ENCODE measurements at places on chromosomes 12 and 14.

- no peak for DNase-seq
Observed at GRCh38 chr12:10012630-10013330, 2.4 kb downstream of the CLEC12B start.

DNA sequence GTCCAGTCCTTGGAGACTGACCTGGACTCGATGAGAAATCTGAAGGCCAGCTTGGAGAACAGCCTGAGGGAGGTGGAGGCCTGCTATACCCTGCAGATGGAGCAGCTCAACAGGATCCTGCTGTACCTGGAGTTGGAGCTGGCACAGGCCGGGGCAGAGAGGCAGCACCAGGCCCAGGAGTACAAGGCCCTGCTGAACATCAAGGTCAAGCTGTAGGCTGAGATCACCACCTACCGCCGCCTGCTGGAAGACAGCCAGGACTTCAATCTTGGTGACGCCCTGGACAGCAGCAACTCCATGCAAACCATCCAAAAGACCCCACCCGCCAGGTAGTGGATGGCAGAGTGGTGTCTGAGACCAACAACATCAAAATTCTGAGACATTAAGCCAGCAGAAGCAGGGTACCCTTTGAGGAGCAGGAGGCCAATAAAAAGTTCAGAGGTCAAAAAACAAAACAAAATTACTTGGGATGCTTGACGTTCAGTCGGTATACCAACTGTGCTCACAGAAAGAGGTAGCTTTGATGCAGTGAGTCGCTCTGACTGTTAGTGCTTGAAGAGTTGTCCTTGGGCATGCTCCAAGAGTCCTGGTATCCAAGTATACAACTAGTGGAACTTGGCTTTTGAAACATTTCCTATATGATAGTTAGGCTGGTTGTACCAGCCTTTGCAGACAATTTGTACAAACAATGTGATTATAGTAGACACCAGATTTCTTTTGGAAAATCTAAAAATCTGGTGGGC, 4.8 kb downstream of the MED6 start:
- no peak for DNase-seq

DNA sequence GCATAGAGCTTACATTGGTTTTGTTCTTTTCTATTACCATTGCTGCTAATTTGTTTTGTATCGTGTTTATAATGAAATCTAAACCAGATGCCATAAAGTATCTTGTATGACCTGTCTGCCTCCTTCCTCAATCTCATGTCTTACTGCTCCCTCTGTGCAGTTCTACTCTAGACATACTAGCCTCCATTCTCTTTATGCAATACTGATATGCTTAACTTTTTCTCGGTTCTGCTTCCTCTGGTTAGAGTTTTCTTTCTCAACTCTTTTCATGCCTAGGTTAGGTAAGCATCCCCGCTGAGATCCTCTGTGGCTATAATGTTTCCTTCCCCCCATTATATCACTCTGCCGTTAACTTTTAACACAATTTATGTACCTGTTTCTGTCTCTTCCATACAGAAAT, 852.3 kb downstream of the TRHDE start:
- no peak for DNase-seq

DNA sequence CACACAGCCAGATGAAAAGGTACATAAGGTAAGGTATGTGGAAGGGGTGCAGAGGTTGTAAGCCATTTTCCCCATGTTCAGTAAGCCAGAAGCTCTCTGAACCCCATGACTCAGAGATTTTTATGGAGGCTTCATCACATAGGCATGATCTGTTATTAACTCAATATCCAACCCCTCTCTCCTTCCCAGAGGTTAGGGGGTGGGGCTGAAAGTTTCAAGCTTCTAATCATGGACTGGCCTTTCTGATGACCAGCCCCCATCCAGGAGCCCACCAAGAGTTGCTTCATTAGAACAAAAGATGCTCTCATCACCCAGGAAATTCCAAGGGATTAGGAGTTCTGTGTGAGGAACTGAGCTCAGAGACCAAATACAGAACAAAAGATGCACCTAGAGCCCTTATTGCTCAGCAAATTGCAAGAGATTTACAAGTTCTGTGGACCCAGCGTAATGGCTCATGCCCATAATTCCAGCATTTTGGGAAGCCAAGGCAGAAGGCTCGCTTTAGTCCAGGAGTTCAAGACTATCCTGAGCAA, 103.2 kb upstream of the DAAM1 start:
- DNase-seq: no peak

GRCh38 chr12:6380141-6381121, 3.5 kb upstream of the LTBR start:
- no peak for DNase-seq

GRCh38 chr14:95296966-95297365, 22.7 kb downstream of the CLMN start:
- no peak for DNase-seq

GRCh38 chr14:97283426-97283825, 486.2 kb downstream of the VRK1 start:
- DNase-seq: no peak

DNA sequence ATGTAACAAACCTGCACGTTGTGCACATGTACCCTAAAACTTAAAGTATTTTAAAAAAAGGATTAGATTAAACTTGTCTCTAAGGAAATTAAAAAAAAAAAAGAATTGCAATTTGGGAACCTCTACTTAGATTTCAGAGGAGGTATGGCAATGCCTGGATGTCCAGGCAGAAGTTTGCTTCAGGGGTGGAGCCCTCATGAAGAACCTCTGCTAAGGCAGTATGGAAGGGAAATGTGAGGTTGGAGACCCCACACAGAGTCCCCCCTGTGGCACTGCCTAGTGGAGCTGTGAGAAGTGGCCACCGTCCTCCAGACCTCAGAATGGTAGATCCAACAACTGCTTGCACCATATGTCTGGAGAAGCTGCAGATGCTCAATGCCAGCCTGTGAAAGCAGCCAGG, 279.6 kb upstream of the CCDC196 start:
- no peak for DNase-seq

GRCh38 chr12:88313554-88313953, 171.4 kb downstream of the TMTC3 start:
- DNase-seq: no peak

DNA sequence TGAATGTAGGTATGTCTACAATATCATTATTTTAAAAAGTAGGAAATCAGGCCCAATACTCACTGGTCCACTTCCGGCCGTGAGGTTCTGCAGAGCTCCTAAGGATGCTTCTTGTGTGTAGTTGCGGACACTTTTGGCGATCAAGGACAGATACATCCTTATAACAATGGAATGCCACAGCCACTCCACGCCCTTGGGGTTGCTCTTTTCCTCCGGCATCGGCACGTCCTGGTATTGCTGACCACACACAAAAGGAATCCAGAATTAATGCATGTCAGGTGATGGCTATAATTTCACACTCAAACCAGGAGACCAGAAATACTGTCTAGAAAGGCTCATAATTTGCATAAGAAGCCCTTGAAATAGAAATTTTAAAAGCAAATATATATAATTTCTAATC, 65.6 kb upstream of the YARS2 start:
- no peak for DNase-seq

GRCh38 chr12:64097366-64098105, 124.6 kb downstream of the KICS2 start:
- no peak for DNase-seq

DNA sequence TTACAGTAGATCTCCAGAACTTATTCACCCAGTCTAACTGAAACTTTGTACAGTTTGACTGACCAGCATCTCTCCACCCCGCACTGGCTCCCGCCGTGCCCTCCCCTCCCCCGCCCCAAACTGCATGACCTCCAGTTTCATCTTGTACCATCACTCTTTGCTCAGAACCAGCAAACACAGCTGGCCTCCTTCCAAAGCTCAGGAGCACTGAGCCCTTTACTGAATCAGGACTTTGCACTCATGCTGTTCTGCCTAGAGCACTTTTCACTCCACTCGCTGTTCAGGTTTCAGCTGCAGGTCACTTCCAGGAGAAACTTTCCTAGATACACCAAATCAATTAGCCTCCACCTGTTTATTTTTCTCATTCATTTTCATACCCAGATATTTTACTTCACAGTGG, 455.3 kb upstream of the PDE3A start:
- no peak for DNase-seq

DNA sequence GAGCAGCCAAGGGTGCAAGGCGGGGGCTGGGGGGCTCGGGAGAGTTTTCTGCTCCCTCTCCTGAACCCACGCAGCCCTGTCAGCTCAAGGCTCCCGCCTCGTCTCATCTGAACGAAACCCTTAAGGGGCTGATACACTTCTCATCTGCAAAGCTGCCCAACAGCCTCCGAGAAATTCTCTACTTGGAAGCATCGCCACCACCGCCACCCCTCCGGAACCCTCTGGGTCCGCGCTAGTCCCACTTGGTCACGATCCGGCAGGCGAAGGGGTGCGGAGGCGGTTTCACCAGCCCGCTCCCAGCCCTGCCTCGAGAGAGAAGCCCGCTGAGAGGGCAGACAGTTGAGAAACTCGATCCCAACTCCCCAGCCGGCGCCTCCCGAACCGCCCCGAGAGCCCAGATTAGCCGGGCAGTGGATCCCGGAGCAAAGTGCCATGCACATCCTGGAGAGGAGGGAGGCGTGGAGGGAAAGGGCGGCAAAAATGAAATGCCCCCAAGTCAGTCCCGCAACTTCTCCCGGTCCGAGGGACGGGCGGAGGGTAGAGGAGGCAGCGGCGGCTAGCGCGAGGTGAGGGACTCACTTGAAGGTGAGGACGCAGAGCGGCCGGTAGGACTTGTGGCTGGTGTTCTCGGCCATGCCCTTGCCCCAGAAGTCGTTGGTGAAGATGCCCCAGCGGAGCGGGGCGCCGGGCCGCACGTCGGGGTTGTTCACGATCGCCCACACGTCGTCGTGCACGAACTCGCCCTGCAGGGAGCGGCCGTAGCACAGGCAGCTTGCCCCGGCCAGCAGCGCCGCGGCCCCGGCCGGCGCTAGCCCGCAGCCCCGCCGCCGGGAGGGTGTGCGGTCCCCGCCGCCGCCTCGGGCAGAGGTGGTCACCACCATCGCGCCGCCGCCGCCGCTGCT, 620 bp downstream of the TMTC1 start:
- no peak for DNase-seq

DNA sequence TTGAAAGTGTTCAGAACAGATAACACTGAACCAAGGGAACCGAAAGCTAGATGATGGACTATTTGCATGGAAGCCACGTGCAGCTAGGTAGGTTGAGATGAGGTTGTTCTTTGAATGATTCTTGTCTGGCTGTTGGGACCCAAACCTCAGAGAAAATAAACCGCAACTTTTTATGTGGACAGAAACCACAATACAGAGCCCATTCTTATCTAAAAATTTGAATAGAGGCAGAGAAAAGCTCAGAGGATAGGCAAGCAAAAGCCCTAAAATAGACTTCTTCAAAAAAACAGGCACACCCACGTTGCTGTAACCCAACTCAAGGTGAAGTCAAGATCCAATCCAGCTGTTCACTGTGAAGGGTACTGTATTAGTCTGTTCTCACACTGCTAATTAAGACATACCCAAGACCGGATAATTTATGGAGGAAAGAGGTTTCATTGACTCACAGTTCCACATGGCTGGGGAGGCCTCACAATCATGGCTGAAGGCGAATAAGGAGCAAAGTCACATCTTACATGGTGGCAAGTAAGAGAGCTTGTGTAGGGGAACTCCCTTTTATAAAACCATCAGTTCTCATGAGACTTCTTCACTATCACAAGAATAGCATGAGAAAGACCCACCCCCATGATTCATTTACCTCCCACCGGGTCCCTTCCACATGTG, 353.8 kb downstream of the AACS start:
- no peak for DNase-seq
